ENCODE measurements at places on chromosomes 2 and 18. TPM values are rescaled to one million over a fixed set of nuclear protein-coding genes. Genes with fewer than 3 reads are reported as not detected.

DNA sequence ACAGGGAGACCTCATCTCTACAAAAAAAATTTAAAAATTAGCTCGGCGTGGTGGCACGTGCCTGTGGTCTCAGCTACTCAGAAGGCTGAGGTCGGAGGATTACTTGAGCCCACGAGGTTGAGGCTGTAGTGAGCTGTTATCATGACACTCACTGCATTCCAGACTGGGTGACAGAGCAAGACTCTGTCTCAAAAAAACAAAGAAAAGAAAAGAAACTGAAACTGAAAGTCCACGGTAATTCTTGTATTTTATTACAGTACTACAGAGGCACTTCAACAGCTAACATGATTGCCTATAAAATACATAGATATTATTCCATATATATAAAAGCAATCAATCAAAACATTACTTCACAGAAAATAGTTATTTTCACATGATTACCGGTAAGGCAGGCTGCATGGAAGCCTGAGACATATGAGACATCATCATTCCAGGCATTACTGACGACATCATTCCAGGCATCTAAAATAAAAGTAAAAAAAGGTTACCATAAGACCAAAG lies 23.1 kb downstream of the PRPF40A start:
- DNase-seq = peak; percentile 79

DNA sequence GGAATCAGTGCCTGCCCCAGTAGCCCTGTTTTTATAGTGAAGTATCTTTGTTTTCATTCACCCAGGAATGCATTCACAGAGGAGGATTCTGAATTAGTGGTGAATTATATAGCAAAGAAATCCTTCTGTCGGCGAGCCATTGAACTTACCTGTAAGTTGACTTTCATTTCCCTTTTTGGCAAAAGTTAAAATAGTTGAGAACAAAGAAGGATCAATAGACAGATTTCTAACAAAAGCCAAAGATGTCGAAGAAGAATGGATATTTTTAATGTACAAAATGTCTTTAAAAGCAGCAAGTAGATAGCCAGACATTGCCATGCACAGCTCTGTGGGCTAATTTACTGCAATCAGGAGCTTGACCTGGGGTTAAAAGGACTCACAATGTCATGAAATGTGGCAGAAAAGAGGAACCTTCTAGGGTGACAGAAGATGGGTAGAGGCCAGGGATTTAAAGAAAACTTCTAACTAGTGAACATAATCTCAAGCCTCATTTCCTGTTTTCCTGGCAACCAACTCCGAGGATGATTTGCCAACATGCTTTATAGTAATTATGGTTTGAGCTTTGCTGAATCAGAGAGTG lies 53.8 kb upstream of the TMEM87B start:
- no peak for DNase-seq

GRCh38 chr2:112579241-112579640 lies 5.2 kb upstream of the CHCHD5 start:
- no peak for DNase-seq

- DNase-seq = no peak
These were observed 616.5 kb downstream of the NRXN1 start for GRCh38 chr2:50415392-50415791.

Gene ERFE
- total RNA-seq = not detected
